HT1080 (cell line): ENCODE measurements at places on chromosomes 6 and 20.

- no peak for DNase-seq
These were observed 121.4 kb downstream of the LAMP5 start for GRCh38 chr20:9635750-9636149.

DNA sequence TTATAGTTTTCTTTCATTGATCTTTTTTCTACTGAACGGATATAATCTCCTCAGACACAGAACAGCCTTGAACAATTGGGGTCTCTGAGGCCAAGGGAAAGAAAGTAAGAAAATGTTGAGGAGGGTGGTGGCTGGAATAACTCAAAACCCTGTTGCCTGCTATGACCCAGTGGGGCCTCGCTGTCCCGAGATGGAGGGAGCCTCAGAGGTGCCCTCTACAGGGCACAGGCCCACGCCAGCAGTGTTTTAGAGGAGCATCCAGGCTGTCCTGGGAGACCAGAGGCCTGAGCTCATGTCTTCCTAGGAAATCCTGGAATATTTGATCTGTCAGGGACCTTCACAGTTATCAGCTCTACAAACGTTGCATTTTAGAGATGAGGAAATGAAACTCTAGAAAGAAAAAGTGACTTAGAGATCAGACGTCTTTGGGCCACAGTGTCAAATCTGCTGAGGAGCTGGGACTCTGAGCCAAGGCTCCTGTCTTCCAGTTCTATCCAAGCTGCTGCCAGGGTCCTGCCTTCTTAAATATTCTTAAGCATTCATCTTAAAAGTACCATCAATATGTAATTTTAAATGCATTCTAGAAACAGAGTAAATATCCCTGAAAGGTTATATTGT, 26.3 kb downstream of the ALDH5A1 start:
- DNase-seq = peak; percentile 31

DNA sequence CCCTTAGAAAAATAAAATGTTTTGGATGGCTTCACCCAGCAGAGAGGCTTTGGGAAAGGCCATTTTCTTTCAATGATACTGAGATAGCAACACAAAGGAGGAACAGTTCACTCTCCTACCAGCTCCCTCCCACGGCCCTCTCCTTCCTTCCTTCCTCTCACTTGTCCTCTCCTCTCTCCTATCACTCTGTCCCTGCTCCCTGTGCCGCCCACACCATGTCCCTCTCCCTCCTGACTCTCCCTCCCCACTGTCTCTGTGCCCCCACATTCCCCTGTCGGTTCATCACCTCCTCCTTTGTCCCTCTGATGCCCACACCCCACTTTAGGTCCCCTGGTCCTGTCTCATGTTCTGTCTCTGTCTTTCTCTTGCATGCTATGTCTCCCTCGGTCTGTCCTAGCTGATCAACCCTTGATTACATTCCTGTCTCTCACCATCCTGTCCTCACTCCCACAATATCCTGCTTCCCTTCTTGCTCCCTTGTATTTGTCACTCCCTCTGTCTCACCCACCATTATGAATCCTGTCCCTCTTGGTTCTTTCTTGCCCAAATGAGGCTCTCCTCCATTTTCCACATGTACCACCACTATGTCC, 30.1 kb downstream of the ELMO2 start:
- no peak for DNase-seq

DNA sequence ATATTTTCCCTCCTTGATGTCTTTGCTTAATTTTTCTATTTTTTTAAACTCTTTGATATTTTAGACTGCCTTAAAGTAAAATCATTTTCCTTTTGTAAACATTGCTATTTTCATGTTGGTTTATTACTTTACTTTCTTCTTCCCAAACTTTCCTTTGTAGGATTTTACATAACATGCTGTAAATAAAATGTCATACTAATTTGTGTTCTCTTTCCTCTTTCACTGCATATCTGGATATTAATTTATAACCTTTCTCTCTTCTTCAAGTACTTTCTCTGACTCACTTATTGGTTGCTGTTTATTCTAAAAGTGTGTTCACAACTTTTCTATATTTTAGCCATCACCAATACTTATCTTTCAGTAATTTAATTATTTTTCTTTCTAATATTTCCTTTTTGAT, 9.3 kb upstream of the POM121L2 start:
- DNase-seq = no peak

- DNase-seq = no peak
These were observed 67.9 kb upstream of the PTGIS start for GRCh38 chr20:49635866-49636265.

GRCh38 chr20:6622041-6622440, 145.4 kb upstream of the BMP2 start:
- no peak for DNase-seq

DNA sequence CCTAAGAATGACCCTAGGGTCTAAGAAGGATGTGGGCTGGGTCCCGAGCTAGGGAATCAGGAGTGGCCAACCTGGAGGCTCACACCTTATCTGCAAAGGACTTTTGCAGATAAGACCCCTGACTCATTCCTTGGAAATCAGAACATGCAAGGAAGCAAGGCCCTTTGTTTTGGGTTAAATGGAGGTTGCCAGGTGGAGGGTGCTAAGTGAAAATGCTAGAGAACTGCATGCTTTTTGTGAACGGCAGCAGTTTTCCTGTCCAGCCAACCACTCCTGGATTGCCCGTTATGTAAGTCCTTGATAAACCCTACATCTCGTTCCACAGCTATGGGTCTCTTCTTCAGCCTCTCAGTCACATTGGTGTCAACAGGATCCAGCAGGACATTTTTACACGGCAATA, 52.1 kb upstream of the CST7 start:
- DNase-seq = no peak

DNA sequence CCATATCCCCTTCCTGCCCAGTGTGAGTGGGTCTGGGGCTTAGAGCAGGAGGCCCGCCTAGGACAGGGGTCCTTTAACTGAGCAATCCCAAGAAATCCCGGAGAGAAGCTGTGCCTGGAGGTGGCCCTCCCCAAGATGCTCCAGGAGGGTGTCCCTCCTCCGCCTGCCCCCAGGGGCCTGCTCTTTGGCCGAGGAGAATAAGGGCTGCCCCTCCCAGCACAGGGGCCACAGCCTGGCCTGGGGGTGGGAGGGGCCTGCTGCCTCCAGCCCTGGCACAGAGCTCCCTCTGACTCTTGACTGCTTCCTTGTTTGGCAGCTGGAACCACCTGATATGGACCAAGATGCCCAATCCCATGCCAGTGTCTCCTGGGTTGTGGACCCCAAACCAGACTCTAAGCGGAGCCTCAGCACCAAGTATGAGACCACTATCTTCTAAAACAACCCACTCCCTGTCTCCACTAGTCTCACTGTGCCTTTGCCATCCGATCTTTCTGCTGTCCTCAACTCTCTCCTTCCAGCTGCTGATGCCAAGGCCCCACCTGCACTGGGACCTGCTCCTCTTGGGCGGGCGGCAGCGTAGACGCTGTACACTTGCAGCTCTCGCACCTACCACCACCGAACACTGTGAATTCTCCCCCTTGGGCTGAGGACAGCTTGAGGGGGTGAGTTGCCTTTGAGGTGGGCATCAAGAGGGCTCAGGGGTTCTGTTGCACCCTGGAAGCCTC, 54.3 kb downstream of the TCP11 start:
- DNase-seq = no peak

- peak; percentile 26 for DNase-seq
These were observed 101.0 kb upstream of the HDGFL1 start for GRCh38 chr6:22468256-22468965.

GRCh38 chr20:40757087-40757486, 68.1 kb upstream of the MAFB start:
- DNase-seq = peak; percentile 79

DNA sequence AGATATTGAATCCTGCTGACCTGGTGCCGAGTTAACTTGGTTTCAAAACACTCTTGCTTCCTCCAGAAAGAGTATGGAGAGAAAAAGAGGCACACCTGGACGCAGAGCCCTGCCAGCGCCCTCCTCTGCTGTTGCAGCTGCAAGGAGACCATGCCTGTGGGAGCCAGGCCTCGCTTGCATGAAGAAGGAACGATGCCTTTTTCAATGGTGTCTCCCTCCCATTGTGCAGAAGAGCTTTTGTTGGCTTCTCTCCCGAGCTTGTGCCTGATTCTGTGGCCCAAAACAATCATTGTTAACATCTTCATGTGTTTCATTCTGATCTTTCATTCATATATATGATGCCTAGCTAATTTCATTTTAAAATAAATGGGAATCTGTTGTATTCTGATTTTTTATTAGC, 98.1 kb downstream of the FAM120B start:
- DNase-seq = no peak

DNA sequence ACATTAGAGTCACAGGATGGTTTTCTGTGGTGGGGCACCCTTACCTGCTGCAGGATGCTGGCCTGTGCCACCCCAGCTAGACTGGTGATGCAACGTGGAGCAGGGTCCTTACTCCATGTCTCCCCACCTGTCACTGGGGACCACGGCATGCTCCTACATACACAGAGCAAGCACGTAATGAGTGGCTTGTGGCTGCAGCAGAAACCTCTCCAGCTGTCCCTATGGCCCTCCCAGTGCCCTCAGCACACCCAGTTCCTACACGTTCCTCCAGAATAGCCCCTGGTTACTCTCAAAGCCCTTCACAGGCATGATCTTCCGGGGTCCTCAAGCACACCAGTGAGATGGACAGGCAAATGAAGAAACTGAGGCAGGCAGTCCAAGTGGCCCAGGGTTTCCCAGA, 3.2 kb upstream of the LSM14B start:
- DNase-seq = no peak

- DNase-seq = no peak
These were observed 4.2 kb upstream of the MAPK13 start for GRCh38 chr6:36126121-36126520.

GRCh38 chr6:113786168-113786567, 71.0 kb upstream of the MARCKS start:
- no peak for DNase-seq

- DNase-seq = no peak
These were observed 6.2 kb downstream of the SNTA1 start for GRCh38 chr20:33437141-33437911.

- no peak for DNase-seq
These were observed 979.9 kb downstream of the HACE1 start for GRCh38 chr6:103879800-103880199.

DNA sequence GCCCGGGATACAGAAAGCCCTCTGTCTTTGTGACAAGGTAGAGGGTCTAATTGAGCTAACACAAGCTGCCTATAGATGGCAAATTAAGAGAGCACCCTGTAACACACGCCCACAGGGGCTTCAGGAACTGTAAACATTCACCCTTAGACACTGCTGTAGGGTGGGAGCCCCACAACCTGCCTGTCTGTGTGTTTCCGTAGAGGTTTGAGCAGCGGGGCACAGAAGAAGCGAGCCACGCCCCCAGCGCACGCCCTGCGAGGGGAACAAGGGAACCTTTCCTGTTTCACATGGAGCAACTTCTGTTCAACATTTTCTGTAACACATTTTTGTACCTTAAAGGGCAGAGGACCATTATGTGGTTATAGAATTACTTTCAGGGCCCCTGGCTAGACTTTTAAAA, 231.7 kb upstream of the EXOC2 start:
- no peak for DNase-seq

DNA sequence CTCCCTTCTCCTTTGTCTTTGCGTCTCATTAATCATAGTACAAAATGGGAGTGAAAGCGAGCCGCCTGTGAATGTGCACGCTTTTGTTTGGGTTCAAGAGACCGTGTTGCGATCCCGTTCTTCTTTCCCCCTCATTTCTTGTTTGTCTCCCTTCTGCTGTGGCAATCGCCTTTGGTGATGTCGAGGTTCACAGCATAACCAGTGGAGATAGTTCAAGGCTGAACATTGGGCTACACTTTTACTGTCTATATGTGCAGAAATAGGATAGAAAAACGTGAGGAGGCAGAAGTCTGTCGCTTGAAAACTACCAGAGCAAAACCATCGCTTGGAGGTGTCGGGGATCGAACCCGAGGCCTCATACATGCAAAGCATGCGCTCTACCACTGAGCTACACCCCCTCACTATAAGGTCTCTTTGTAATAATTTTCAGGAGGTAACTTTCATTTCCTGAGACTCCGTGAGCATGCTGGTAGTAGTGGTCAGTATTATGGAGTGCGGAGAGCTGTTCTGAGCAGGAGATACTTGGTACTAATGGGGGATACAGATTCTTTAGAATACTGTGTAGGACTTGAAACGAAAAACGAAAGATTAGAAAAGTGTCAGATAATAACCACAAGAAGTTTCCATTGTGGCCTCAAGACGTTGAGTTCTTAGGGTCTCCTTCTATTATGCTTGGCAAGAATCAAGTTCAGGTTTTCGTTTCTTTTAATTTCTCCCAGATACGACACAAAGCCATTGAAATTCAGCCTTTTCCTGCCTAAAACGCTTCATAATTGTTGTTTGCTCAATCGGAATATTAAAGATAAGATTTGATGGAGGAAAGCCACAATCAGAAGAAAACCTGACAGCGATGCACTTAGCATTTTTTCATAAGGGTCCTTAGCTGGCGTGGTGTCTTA, 106.6 kb downstream of the TRIM27 start:
- peak; percentile 93 for DNase-seq

- DNase-seq = peak; percentile 8
These were observed 40.0 kb downstream of the SF3B5 start for GRCh38 chr6:144055121-144055931.

DNA sequence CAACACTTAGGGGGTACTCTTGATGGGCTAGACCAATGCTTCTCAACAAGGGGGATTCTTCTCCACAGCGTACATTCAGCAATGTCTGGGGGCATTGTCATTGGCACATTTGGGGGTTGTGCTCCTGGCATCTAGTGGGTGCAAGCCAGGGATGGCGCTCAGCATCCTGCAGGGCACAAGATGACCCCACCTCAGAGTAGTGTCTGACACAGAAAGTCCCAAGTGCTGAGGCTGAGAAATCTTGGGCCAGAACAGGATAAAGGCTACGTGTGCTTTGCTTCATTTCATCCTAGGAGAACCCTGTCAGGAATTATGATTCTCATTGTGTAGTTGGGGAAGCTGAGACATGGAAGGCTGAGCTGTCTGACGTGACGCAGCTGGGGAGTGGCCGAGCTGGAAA, 298.6 kb downstream of the CDH26 start:
- no peak for DNase-seq

DNA sequence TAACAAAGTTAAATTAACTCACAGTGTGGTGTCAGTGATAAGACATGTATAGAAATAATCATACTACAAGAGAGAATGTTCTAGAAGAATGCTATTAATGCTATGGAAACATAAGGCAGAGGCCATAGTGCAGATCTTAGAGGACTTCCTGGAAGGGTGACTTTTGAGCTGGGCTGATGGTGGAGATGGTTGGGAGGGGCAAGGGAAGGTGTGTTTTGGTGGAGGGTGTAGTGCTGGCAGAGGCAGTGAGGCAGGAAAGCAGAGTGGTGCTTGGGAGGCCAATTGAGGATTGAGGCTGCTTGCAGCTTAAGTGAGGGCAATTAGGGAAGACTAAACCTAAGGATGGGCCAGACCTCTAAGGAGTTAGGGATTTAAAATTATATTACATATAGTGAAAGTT, 58.5 kb upstream of the FNDC1 start:
- DNase-seq = no peak

- peak; percentile 13 for DNase-seq
These were observed 5.0 kb downstream of the SMIM28 start for GRCh38 chr6:138382498-138383265.
